ENCODE measurements at places on chromosomes 2 and 18.

DNA sequence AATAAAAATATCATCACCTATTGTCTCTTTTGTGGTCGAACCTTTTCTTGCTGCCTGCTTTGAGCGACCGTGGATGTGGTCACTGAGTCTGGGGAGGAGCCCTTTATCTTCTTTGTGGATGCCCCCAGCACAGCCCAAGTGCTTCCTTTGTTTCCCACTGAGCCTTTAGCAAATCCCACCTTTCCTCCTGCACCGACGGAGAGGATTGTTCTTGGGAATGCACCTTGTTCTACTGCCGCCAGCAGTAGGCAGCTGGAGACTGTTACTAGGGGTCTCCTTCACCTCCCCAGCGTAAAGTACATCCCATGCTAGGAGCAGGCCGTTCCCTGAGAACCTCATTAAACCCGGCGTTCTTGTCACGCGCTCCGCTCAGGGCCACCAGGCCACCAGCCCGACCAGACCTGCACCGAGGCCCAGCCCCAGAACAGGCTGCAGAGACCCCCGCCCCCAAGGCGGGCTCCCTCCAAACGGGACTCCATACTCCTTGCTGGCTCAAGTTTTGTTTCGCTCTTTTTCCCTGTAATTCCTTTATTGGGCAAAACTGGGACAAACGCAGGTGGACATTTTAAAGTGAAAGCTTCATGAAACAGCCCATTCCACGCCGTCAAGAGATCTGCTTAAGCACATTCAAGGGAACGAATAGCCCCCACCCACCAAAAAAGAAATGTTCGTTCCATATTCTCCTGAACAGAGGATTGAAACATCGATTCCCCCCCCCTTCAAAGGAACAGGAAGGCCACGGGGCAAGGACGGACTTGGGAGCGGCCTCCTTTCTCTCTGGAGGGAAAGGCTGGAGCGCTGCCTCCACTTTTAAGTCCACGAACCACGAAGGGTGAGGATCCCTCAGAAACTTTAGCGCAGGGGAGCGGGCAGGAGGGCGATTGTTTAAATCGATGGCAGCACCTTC, 1.1 kb upstream of the MAT2A start:
- DNase-seq = no peak

GRCh38 chr2:206836722-206837121, 71.3 kb downstream of the FASTKD2 start:
- no peak for DNase-seq

DNA sequence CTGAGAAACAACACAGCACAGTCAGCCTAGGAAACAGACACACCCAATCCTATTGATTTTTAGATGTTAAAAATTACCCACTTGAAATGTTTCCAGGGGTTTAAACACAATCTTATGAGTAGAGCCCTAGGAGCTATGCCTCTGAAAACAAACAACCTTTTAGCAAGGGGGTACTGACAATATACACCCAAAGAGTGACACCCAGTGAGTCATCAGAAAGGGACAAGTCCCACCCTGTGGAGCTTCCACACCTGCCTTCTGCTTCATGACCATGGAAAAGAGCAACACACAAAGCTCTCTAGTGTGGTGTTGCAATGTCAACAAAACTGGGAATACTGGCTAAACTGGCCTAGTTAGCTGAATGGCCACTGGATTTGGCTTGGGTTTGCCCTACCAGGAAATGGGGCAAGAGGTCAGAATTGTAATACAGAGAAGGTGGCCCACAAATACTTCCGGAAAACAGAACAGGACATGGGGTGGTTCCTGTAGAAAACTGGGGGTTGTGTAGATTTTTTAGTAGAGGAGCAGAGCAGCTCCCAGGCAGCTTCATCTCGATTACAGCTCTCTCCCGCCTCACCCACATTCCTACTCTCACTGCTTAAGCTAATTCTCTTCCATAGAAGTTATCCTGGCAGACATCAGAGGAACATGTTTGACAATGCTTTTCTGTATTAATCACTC, 98.2 kb downstream of the GAREM1 start:
- no peak for DNase-seq

DNA sequence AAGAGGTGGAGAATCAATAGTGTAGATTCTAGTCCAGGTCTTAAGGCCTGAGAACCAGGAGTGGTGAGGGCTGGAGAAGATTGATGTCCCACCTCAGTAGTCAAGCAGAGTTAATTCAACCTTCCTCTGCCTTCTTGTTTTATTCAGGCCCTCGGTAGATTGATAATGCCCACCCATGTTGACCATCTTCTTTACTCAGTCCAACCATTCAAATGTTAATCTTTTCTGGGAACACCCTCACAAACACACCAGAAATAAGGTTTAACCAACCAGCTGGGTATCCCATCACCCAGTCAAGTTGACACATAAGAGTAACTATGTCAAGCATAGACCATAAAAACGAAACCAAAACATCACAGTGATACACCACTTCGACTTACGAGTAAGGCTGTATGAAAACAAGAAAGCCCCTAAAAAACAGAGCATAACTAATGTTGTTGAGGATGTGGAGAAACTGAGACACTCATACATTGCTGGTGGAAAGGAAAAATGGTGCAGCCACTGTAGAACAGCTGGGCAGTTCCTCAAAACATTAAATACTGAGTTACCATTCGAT, 57.5 kb downstream of the SLC35F5 start:
- no peak for DNase-seq

GRCh38 chr2:1585635-1586034, 158.7 kb downstream of the PXDN start:
- DNase-seq = no peak

DNA sequence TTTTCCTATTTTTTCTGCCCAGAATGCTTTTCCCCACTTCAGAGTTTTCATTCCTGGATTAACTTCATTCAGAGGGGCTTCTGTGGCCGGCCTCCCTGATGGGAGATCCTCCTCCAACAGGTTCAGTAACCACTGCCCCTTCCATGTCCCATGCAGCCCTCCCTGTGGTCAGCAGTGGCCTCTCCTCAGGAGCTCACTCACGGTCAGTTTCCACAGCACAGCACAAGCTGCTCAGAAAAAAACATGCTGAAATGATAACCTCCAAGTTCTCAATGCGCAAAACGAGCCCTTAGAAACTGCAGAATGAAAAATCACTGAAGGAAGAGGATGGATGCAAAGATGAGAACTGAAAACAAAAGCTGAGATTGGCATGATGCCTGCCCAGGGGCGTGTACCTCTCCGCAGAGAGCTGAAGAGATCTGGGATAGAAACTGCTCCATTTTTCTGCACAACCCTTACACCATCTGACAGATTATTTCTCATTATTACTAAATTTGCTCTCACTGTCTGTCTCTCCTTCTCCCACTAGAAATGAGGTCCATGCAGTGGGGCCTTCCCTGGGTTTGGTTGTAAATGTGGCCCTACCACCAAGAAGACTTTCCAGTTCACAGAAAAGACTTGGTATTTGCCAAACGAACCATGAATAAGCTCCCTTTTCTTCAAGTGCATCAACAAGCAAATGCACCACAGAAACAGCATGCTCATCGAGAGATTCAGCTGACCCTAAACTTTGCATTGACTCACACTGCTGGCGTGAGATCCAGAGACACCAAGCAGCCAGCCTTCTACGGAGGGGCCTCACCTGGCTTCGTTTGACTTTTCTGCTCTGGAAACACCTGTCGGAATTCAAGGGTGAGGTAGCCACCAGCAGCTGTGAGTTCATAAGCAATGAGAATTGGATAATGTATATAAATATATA, 51.5 kb downstream of the TMEM18 start:
- no peak for DNase-seq

DNA sequence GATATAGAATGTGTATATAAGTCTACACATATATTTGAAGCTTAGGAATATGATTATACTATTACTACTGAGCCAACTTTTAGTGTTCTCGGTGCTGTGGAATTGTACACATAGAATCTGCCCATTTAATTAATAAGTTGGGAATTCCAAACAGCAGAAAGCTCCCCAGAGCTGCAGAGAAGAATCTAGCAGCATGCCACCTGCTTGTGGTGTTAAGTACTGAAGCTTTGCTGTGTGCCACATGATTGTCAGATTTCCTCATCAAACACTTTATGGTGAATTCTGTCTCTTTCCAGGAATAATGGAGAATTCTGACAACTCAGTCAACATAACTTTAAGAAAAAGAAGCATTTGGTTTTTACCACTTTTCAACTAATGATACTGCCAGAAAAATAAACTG, 117.8 kb downstream of the WDSUB1 start:
- DNase-seq = no peak

GRCh38 chr2:203741566-203741965, 35.1 kb downstream of the CD28 start:
- no peak for DNase-seq

GRCh38 chr18:76054156-76054555, 440.9 kb downstream of the ZNF516 start:
- DNase-seq = no peak

- DNase-seq = no peak
Observed at GRCh38 chr18:66872277-66872676, 268.4 kb upstream of the CDH19 start.

DNA sequence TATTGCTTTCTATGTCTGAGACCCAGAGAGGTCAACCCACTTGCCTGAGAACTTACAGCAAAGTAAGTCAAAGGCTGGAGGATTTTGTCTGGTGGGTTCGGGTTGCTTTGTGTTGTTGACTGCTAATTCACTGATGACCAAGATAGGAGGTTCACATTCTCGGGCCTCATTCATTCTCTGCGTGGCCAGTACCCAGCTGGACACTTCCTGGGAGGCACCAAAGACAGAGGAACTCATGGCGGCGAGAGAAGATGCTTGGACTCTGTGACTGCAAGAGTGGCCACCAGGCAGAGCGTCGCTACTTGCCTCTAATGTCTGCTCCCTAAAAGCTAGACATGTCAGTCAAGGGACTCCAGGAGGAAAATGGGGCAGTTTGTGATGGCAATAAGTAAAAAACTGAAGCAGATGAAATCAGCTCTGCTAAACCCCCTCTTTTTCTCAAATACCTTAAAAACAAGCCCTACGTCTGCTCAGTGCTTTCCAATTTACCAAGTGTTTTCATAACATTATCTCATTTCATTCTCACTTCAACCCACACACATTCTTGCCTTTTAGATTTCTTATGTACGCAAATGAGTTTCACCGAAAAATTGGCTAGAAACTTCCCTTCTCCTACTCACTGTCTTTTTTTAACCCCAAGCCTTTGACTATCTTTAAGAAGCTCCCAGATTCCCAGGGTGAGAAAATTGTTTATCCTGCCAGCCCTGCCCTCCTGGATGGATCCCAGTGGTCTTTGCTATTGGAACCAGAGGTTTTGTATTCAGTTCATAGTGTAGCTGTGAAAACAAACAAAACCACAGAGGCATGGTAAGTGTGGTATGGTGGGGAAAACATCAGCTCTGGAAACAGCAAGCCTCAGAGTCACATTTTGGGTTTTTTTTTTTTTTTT, 4.9 kb upstream of the LBH start:
- no peak for DNase-seq

GRCh38 chr2:3126911-3127621, 250.6 kb downstream of the EIPR1 start:
- DNase-seq = no peak

DNA sequence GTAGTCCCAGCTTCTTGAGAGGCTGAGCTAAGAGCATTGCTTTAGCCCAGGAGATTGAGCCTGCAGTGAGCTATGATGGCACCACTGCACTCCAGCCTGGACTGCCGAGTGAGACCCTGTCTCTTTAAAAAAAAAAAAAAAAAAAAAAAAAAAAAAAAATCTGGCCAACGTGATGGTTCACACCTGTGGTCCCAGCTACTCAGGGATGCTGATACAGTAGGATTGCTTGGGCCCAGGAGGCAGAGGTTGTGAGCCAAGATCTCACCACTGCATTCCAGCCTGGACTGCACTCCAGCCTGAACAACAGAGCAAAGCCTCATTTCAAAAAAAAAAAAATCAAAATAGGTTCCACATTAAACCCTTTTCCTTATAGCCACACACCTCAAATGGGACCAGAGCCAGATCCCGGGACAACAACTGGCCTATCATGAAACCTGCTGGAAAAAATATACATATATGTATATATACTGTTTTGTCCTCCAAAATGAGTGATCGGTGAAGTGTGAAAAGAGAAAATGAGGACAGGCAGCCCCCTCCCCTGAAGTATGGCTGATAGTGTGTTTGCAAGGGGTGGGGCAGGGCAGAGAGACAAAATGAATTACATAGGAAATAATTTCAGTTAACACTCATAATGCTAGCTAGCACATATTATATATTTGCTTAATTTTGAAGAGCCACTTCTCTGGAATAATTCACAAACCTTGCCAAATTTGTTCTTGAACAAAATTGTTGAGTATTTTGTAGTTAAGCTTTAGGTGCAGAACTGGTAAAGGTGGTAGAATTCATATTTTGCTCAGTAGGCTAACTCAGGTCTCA, 22.9 kb downstream of the MAPRE2 start:
- no peak for DNase-seq

DNA sequence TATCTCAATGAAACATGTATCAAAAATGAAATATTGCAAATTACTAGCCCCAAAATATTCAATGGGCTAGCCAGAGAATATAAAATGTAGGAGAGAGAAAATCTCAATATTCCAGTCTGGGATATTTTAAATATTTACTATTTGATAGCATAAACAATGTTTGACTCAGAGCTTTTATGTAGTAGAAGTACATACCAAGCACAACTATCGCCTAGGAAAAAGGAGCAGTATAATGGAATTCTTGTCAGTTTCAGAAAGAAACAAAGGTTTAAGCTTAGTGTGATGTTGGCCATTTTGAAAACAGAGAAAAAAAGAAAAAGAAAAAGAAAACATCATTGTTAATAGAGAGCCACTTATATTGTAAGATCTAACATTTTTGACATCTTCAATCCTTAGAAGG, 1961.9 kb upstream of the CELF4 start:
- DNase-seq = no peak

GRCh38 chr2:152620985-152621384, 96.3 kb downstream of the PRPF40A start:
- no peak for DNase-seq

GRCh38 chr18:28127763-28128658, 48.9 kb downstream of the CDH2 start:
- DNase-seq = no peak

DNA sequence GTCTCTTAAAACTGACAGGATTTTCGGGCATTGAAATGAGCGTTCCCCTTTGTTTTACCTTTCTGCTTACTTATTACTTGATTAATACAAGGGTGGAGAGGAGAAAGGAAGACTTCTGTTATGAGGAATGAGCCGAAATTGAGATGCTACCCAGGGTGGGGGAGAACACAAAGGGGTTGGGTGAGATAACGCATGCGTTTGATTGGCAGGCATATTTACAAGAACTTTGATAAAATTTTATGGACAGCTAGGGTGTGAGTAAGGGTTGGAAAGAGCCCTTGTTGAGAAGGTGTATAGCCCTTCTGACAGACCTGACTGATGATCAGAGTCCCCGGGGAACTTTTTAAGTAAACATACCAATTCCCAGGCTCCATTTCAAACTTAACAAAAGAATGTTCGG, 1.8 kb downstream of the RNF138 start:
- no peak for DNase-seq

GRCh38 chr2:17791121-17791816, 25.0 kb upstream of the MSGN1 start:
- no peak for DNase-seq

GRCh38 chr18:40152859-40153258, 1802.2 kb upstream of the PIK3C3 start:
- DNase-seq = no peak

GRCh38 chr2:217515615-217516309, 487.0 kb downstream of the TNS1 start:
- no peak for DNase-seq
